ENCODE measurements at places on chromosomes 3 and 15. TPM values are rescaled to one million over a fixed set of nuclear protein-coding genes. Genes with fewer than 3 reads are reported as not detected.

Gene CTXN2
- not detected for polyA plus RNA-seq

Gene DNAJA4
- polyA plus RNA-seq, result 19.3 TPM

Gene HIGD2B
- not detected for polyA plus RNA-seq

Gene C3orf22
- polyA plus RNA-seq, result not detected

Gene FANCD2OS
- polyA plus RNA-seq, result not detected

Gene THPO
- 0.18 TPM for polyA plus RNA-seq

Gene TM4SF18
- 2.1 TPM for polyA plus RNA-seq

Gene EAF2
- polyA plus RNA-seq, result 11.7 TPM

Gene PPP1R14D
- polyA plus RNA-seq, result not detected

Gene HACL1
- polyA plus RNA-seq, result 14.7 TPM

Gene SAXO2
- 5.9 TPM for polyA plus RNA-seq

Gene ROBO2
- 0.55 TPM for polyA plus RNA-seq

Gene NUP210
- polyA plus RNA-seq, result 9.8 TPM

Gene CIAO2A
- polyA plus RNA-seq, result 95.6 TPM

Gene CD96
- polyA plus RNA-seq, result 1.9 TPM

Gene SLC26A6
- polyA plus RNA-seq, result 22.9 TPM

Gene PARL
- polyA plus RNA-seq, result 45.5 TPM

Gene TRIM71
- polyA plus RNA-seq, result 0.45 TPM

Gene HYKK
- polyA plus RNA-seq, result 1.6 TPM

Gene AGBL1
- polyA plus RNA-seq, result 0.08 TPM

Gene KNSTRN
- polyA plus RNA-seq, result 7.5 TPM

Gene TRPM1
- polyA plus RNA-seq, result 0.09 TPM

Gene XYLB
- polyA plus RNA-seq, result 0.89 TPM

Gene EPHA3
- polyA plus RNA-seq, result 0.48 TPM

Gene STAB1
- 182 TPM for polyA plus RNA-seq

Gene CASR
- 0.02 TPM for polyA plus RNA-seq

Gene CATSPER2
- polyA plus RNA-seq, result 4.2 TPM

Gene SI
- polyA plus RNA-seq, result not detected

Gene IQCF5
- polyA plus RNA-seq, result not detected

Gene GREM1
- polyA plus RNA-seq, result 0.06 TPM

Gene ERICH6
- polyA plus RNA-seq, result not detected

Gene IQSEC1
- 13.9 TPM for polyA plus RNA-seq

Gene CIP2A
- polyA plus RNA-seq, result 1.1 TPM

Gene AP4E1
- 2.2 TPM for polyA plus RNA-seq

Gene GCNT3
- polyA plus RNA-seq, result 0.85 TPM

Gene PYGO1
- polyA plus RNA-seq, result 1.6 TPM
